PC-9 (cell line): ENCODE measurements at places on chromosomes 16 and 17.

GRCh38 chr17:74433421-74434121 is 1.7 kb downstream of the GPRC5C start:
- no peak for DNase-seq

GRCh38 chr17:20010099-20010863 is 1.1 kb downstream of the SPECC1 start:
- DNase-seq = peak; percentile 77

DNA sequence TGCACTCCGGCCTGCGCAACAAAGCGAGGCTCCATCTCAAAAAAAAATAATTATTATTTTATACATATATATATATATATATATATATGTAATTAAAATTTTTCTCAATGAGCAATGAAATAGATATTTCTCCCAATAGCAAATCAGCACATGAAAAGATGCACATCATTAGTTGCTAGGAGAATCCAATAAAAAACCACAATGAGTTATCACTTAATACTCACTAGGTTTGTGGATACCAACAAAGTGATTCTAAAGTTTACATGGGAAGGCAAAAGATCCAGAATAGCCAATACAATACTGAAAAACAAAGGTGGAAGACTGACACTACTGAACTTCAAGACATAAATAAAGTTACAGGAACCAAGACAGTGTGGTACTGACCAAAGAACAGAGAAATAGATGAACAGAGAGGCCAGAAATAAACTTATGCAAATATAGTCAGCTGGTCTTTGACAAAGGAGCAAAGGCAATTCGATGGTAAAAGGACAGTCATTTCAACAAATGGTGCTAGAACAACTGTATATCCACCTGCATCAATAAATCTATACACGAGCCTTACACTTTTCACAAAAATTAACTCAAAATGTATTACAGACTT is 13.6 kb downstream of the SMG6 start:
- no peak for DNase-seq

- peak; percentile 55 for DNase-seq
Observed at GRCh38 chr16:67150833-67151396, at the start of gene B3GNT9. Gene B3GNT9 (minus strand): TSS chr16:67150998. CDS start chr16:67150485, 513 bp downstream.

DNA sequence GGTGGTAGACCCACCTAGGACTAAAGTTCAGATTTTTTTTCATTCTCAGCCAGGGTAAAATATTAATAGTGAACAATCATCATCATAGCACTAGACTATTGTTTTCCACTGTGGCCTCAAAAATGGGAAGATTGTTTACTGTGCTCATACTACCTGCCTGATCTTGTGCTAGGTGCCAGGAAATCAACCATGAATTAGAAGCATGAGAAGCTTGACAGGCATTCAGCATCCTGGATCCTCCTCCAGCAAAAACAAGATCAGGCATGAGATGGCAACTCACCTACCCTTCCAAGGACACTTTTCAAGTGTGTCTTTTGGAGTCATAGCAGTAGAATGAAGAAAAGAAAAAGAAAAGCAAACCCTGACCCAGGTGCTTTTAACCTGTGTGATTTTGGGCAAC is 174.2 kb downstream of the CYLD start:
- DNase-seq = no peak

DNA sequence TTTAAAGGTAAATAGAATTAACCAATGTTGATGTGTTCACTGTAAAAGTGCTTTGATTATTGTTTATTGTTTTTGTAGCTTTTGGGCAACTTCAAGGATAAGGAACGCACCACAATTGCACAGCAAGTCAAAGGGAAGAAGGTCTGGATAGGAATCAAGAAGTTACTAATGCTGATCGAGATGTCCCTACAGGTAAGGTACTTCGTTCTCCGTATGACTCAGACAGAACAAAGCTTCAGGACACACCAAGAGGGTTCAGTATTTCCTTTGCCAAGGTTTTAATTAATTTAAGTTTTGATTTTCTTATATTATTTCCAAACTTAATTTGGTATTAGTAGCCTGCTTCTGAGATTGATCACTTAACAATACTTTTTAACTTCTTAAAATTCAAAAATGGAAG is 67.1 kb downstream of the WNT3 start:
- DNase-seq = peak; percentile 26

GRCh38 chr16:57736419-57737351 is 1.1 kb downstream of the KATNB1 start:
- DNase-seq = peak; percentile 62

DNA sequence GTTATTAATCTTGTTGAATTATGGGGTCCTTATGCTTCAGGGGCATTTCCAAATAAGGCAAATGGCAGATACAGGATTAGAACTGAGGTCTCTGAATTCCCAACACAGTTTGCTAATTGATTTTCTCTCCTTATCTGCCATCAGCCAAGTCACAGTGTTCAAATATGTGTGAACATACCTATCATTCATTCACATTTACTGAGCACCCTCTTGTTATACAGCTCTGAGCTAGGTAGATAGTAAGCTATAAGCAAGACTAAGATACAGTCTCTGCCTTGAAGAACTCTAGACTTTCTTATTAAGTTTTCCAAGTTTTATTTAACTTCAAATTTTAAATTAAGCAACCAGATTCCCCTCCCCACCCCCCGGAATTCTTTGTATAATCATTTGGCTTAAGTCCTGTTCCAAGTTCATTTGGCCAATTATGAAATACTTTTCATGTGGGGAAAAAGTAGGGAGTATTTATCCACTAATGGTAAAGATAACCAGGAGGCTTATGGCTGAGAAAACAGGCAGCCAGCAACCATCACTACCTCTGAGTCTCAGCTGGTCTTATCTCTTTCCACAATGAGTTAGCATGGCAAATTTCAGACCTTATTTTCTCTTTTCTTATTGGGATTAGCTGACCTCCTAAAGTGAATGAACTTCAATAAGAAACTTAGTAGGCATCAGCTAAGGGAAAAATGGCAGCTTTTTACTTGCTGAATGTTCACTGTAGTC is 31.4 kb upstream of the CORO6 start:
- no peak for DNase-seq

GRCh38 chr17:50527155-50527762 is 5.3 kb upstream of the EPN3 start:
- no peak for DNase-seq

GRCh38 chr16:24332582-24333090 is 76.5 kb downstream of the CACNG3 start:
- no peak for DNase-seq

- DNase-seq = no peak
Observed at GRCh38 chr17:81305051-81305630, 10.0 kb upstream of the SLC38A10 start.

DNA sequence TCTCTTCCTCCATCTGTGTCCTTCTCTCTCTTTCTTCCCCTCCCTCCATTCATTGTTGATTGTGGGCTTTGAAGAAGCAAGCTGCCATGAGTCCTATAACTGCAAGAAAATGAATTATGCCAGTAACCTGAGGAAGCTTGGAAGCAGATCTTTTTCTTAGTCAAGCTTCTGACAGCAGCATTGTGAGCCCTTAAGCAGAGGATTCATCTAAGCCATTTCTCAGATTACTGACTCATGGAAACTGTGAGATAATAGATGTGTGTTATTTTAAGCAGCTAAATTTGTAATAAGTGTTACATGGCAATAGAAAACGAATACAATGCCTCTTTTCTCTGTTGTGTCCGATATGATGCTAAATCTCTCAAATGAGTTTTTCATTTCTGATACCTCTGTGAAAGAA is 1109.7 kb downstream of the CDH11 start:
- no peak for DNase-seq

GRCh38 chr16:30615358-30616091 is 5.3 kb upstream of the ZNF689 start:
- DNase-seq = peak; percentile 57

DNA sequence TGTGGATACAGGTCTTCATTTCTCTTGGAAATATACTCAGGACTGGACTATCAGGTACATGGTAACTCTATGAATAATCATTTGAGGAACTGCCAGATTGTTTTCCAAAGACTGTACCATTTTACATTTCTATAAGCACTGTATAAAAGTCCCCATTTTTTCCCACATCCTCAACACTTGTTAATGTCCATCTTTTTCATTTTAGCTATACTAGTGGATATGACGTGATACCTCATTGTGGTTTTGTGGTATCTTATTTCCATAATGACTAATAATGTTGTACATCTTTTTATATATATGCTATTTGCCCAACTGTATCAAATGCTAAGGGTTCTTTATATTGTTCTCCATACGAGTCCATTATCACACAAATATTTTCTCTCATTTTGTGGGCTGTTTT is 22.9 kb downstream of the NUP88 start:
- DNase-seq = no peak

- peak; percentile 47 for DNase-seq
Observed at GRCh38 chr17:29116804-29117753, 63.1 kb downstream of the MYO18A start.

DNA sequence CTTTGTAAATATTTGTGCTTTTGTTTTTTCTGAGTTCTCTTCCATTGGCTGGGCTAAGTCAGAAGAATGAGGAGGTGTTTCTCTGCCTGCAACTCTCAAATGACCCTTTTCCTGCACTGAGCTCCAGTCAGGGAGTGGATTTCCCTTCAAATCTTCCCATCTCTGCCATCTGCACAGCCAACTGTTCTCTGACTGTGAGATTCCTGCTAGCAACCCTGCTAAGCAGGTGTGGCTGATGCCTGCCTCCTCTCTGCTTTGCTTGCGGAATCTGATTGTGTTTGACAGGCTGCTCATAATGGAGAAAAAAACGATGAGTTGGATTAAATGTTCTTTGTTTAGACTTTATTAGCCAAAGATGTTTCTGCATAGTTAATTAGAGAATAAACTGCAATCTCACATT is 519.8 kb downstream of the TMEM114 start:
- no peak for DNase-seq

DNA sequence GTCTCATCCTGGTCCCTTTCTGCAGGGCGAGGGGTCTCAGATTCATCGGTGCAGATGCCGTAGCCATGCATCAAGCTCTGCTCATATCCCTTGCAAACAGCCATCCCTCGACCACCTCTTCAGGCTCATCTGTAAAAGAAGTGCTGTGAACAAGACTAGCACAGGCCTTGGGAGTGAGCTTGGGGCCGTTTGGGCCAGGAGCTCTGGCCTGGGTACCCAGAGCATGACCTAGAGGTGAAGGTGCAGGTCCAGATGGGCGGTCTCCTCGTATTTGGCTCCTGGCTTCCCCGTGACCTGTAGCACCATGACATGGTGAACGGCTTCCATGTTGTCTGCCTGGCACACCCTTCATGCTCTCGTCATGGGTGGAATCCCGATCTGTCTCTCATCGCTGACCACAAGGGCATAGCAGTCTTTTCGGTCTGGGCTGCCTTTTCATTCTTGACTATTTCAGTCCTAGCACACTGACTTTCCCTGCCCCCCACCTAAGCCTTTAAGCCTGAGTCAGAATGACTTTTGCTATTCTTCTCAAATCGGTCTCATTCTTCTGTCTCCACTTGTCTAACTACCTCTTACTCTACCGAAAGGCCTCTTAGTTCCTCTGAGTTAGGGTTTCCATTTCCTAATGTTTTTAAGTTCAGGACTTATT is 216.0 kb downstream of the FOXL1 start:
- DNase-seq = no peak

GRCh38 chr17:46922487-46922803 is 515 bp upstream of the GOSR2 start:
- DNase-seq = no peak

- no peak for DNase-seq
Observed at GRCh38 chr16:56732832-56733231, 2.9 kb downstream of the NUP93 start.

GRCh38 chr17:74659889-74660288 is 36.4 kb upstream of the CD300E start:
- no peak for DNase-seq

GRCh38 chr17:16377941-16378341 is 3.0 kb upstream of the UBB start:
- DNase-seq = peak; percentile 59

DNA sequence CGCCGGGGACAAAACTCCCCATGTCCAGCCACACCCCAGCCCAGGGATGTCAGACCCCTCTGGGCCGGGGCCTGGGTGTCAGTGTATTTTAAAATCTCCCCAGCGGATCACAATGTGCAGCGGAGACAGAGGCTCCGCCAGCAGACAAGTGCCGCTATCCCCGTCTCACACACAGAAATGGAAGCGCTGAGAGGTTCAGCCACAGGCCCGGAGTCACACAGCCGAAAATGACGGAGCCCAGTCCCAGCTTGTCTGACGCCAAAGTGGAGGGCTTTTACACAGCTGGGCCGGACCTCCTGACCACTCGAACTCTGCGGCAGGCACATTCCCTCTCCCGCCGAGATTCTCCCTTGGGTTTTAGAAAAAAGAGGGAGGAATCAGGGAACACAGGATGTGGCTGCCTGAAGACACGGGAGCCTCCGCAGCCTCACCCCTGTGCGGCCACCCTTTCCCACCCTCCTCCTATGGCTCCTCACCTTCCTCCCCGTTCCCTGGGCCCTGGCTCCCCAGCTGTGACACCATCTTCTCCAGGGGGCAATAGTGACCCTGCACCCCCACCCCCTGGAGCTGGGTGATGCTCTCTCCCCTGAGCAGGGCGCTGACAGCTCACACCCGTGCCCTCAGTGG is 6.8 kb upstream of the OSGIN1 start:
- no peak for DNase-seq

DNA sequence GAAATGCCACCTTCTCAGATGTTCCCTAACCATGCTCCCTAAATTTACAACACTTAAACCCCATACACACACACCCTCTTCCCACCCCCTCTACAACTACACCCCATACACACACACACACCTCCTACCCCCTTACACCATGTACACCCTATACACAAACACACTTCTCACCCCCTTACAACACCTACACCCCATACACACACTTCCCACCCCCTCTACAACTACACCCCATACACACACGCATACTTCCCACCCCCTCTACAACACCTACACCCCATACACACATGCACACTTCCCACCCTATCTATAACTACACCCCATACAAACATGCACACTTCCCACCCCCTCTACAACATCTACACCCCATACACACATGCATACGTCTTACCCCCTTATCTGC is 172.0 kb downstream of the SLC39A11 start:
- DNase-seq = no peak

DNA sequence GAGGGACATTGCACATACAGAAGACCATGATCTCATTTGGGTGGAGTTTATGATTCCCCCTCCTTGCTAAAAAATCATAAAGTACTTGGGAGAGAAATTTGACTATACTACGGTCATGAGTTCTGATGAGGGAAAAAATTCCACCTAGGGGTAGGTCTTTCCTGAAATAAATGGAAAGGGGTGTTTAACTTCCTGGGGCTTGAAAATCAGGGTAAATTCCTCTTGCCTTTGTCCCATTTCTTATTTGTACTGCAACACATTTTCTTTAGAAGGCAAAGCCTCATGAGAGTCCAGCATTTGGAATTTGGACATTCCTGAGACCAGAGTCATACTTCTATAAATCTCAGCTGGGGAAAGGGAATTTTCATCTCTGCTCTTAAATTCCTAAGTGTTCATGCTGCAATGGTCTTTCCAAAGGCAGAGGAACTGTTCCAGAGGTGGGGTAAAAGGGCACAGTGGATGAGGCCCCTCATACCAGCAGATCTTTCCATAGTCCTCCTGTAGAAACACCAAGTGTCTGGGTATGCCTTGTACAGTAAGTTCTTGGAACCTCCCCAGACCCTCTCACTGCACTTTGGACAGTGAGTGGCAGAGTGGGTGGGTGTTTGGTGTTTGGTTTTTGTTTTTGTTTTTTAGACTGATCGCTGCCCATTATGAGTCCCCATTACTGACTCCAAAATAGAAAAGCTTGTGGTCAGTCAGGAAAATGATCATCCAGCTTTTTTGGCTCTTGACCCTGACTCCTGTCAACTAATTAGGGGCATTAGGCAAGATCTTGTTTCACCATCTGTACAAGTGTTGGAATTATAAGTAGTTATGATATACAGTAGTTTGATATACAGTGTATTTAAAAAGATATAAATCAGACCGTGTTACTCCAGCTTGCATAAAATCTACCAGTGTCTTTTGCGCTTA is 6.0 kb downstream of the LYRM1 start:
- peak; percentile 96 for DNase-seq

GRCh38 chr16:60346256-60346655 is 1612.1 kb upstream of the GOT2 start:
- DNase-seq = no peak
